Transverse colon (tissue), 4 donors: ENCODE measurements at places on chromosomes 1 and 21.

DNA sequence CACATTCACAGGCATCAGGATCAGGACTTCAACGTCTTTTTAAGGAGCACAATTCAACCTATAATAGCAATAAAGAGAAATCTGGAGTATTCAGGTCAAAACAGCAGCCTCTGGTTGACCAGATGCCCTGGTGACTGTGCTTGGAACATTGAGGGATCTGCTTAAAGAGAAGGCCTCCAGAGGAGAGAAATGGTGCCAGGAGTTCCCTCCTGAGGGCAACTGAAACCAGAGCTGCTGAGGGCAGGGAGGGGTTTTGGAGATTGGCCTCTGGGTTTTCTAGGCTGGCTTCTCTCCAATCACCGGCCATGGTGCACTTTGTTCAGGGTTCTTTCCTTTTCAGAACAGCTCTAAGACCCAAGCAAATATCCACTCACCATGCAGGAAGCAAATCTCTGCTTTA lies 190.7 kb upstream of the KIAA0040 start:
- no peak for DNase-seq

DNA sequence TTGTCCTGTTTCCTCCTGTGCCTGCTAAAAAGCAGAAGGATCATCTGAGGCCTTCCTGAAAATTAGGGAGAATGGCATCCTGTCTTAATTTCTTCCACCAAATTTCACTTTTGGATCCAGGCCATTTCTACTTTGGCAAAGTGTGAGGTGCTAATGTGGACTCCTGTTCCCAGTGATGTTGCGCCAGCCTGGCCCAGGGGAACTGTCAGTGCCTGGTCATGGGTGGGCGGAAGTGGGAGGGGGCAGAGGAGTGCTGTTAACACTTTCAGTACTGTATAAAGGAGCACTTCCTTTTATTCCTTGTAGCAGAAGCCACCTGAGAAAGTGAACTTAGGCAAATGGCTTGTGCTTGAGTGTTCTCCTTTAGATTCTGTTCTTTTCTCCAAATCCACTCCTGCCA lies 19.9 kb downstream of the ELAPOR1 start:
- DNase-seq: no peak

DNA sequence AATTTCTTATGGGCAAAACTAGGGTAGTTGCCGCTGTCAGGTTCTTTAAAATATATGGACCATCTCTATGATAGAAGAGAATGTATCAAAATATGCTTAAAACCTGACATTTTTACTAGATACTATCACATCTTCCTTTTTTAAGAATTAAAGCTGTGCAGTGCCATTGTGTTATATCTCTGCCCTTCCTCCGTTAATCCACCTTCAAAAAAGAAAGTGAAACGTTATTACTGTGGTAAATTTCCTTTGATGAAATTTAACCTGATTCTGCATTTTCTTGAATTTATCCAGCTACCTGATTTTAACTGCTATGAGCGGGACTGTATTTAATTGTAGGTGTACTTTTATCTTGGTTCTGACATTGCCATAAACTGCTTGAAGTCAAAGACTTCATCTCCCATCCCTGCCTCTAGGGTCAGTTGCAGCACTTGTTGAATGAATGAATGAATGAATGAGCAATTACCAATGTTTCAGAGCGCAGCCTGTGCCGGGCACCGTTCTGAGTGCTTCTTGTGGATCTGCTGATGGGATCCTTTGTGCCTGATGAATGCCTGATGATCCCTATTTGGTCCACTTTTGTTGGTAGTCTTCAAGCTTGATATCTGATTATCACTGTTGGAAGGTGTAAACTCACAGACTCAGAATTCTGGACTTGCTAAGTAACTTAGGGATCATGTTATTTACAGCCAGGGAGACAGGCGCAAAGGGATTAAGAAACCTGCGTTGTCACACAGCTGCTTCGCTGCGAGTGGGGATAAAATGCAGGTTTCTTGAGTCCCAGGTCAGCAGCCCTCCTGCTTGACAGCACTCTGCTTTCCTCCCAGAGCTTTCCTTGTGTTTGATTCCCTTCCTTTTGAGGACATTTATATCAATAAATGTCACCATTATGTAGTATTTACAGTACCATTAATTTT lies 30.1 kb downstream of the SMYD2 start:
- no peak for DNase-seq

DNA sequence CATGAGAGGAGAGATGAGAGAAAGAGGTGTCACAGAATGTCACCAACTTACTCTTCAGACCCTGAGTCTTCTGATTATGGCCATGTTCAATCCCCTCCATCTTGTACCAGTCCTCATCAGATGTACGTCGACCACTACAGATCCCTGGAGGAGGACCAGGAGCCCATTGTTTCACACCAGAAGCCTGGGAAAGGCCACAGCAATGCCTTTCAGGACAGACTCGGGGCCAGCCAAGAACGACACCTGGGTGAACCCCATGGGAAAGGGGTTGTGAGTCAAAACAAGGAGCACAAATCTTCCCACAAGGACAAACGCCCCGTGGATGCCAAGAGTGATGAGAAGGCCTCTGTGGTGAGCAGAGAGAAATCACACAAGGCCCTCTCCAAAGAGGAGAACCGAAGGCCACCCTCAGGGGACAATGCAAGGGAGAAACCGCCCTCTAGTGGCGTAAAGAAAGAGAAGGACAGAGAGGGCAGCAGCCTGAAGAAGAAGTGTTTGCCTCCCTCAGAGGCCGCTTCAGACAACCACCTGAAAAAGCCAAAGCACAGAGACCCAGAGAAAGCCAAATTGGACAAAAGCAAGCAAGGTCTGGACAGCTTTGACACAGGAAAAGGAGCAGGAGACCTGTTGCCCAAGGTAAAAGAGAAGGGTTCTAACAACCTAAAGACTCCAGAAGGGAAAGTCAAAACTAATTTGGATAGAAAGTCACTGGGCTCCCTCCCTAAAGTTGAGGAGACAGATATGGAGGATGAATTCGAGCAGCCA lies 8.0 kb downstream of the ELOA start:
- peak; percentile 27 for DNase-seq

- no peak for DNase-seq
Measured at GRCh38 chr1:34167389-34167788, 2.4 kb upstream of the CSMD2 start.

- peak; percentile 63 for DNase-seq
Measured at GRCh38 chr21:32364387-32364786, 28.4 kb downstream of the URB1 start.
